ENCODE measurements at places on chromosomes 5 and 9. TPM values are rescaled to one million over a fixed set of nuclear protein-coding genes. Genes with fewer than 3 reads are reported as not detected.

The FPGS gene
- 42.5 TPM for polyA plus RNA-seq

- DNase-seq: no peak
Measured at GRCh38 chr9:98975838-98976237, 32.1 kb downstream of the COL15A1 start.

- DNase-seq: no peak
Measured at GRCh38 chr9:123326662-123327093, 29.3 kb upstream of the CRB2 start.

- no peak for DNase-seq
Measured at GRCh38 chr5:143801252-143801939, 10.6 kb upstream of the HMHB1 start.

GRCh38 chr5:61182449-61182848 lies 20.2 kb upstream of the SMIM15 start:
- DNase-seq: no peak

All from right renal pelvis (tissue), 4 donors.